AG10803 (cell line): ENCODE measurements at places on chromosomes 5 and 9.

GRCh38 chr9:128025736-128026135 is 41.4 kb downstream of the NAIF1 start:
- no peak for DNase-seq

- DNase-seq, result no peak
Observed at GRCh38 chr9:122657527-122657926, at the start of gene OR1B1. Gene OR1B1 (minus strand): TSS chr9:122657627.

DNA sequence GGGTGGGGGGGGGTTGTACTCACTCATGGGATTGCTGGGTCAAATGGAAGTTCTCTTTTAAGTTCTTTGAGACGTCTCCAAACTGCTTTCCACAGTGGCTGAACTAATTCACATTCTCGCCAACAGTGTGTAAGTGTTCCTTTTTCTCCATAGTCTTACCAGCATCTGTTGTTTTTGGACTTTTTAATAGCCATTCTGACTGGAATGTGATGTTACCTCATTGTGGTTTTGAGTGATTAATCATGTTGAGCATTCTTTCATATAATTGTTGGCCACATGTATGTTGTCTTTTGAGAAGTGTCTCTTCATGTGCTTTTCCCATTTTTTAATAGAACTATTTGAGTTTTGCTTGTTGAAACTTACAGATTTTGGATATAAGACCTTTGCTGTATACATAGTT is 94.9 kb upstream of the PLPPR1 start:
- DNase-seq, result peak; percentile 45

- peak; percentile 56 for DNase-seq
Observed at GRCh38 chr9:106405871-106406435, 457.0 kb upstream of the ZNF462 start.

GRCh38 chr5:37254581-37254980 is 5.4 kb upstream of the CPLANE1 start:
- no peak for DNase-seq

GRCh38 chr9:126788046-126788445 is 16.8 kb upstream of the ZBTB43 start:
- no peak for DNase-seq

DNA sequence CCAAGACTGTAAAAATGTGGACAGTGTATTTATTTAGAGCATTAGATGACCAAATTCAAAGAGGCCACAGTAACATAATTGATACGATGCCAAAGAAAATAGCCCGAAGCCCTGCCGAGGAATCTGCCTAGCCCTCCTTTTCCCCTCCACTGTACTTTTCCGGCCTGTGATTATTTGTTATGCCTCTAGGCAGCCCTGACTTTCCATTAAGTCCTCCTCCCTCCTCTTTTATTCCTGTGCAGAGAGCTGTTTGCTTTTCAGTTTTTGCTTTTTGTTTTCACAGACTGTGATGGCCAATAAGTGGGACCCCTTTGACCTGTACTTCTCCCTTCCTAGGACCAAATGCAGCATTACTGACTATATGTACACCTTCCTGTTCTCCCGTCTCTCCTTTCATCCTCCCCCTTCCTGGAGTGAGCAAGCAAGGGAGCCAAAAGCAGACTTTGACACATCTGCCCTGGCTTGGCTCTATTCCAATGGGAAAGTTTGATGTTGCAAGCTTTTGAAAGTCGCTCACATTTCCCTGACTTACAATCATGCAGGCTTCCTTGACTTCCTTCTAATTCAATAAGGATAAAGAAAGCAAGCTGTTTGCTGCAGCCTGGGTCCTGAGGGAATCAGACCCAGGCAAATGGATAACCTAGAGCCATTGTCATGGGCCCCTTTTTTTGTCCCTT is 76.1 kb downstream of the NREP start:
- DNase-seq, result peak; percentile 96
